ENCODE measurements at places on chromosomes 7 and 10. TPM values are rescaled to one million over a fixed set of nuclear protein-coding genes. Genes with fewer than 3 reads are reported as not detected.

GPR37 gene
- total RNA-seq = 0.79 TPM

- no peak for DNase-seq
Observed at GRCh38 chr10:16314259-16314658, 122.6 kb upstream of the PTER start.

- DNase-seq = no peak
Observed at GRCh38 chr7:98664882-98665281, 47.8 kb downstream of the NPTX2 start.

DNA sequence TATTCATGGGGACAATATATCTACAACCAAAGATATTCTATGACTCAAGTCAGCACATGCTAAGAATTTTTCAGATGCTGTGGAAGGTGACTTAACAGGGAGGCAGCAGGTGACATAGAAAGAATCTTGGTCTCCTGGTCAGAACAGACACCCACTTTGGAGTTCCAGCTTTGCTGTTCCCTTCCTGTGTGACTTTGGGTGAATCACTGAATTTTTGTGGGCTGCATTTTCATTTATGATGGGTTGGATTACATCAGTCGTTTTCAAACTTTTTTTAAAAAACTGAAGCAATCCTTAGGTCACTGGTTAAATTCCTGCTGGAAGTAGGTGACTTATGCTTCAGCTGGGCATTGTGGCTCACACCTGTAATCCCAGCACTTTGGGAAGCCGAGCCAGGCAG, 24.9 kb downstream of the RGR start:
- DNase-seq = peak; percentile 90

DNA sequence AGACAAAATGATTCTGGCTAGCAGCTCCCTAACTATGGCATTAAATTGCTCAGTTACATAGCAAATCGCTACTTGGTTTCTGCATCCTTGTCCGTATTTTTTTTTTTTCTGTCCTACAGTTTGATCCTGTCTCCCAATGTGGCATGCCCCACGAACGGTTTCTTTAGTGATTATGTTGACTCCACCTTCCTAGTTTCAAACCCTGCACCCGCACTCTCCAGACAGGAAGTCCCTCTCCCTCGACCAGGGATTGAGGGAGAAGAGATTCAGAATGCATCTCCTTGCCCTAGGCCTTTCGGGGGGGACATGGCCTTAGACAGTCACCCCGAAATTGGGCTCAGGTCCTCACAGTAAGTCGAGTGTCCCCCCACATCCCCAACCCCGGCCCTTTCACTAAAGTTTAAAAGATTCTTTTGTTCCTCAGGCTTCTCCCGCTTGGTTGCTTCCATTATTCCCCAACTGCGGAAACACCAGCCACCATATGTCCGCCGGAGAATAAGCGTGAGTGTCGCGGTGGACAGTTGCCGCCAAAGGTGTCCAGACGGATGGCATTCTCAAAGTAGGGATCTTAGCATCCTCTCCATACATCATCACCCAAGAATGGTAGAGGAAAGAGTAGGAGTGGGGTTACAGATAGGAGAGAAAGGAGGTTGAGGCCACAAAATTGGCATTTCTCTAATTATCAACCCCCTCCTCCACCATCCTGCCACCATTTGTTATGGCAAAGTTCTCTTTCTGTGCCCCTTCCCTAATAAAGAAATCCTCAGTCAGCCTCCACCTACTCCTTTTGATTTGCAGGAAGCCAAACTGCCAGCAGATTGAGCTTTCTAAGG, 7.3 kb downstream of the EVX1 start:
- DNase-seq = no peak

DNA sequence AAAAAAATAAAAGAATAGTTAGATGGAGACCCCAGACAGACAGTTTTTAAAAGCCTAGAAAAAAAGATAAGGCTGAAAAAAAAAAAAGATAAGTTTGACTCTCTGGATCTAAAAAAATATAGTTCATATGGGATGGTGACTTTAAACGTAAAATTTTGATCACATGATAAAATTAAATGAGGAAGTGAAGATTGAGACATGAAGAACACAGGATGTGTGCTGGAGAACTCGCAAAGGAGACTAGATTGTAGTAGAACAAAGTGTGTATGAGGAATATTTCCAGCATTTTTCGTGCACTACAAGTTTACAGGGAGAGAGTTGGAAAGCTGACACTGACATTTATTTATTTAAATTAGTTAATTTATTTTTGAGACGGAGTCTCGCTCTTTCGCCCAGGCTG, 286.4 kb downstream of the PRPF18 start:
- DNase-seq = no peak

DNA sequence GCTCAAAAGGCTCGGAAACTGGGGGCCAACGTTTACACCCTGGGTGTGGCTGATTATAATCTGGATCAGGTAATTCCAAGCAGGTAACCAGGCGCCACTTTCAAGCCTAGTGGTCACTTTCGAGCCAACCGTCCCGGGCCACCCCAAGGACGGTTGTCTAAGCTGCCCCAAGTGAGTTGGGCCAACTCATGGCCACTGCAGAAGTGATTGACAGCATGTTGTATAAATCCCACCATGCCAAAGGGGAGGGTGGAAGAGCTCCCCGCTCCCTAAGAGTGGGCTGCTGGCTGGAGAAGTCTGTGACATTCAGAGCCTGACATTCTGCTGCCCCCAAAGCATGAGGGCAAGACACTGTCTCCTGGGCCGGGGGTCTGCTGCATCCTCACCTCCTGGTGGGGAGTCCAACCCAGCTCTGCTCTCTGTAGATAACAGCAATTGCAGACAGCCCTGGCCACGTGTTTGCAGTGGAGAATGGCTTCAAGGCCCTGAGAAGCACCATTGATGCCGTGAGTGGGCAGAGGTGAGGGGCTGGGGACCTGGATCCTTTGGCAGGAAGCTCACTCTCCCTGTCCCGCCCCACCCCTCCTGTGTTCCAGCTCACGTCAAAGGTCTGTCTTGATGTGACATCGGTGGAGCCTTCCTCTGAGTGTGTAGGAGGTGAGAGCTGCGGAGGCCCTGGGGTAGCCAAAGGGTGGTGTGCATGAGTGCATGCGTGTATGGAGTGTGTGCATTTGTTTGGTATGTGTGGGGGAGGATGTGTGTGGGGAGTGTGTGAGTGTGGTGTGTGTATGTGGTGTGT, 10.8 kb downstream of the ANTXRL start:
- no peak for DNase-seq

ASAH2 gene
- total RNA-seq = 3.0 TPM

- peak; percentile 24 for DNase-seq
Observed at GRCh38 chr10:3886191-3886590, 101.2 kb upstream of the KLF6 start.
